Mesothelial cell of epicardium (in vitro differentiated cells): ENCODE measurements at places on chromosomes 7 and 10. TPM values are rescaled to one million over a fixed set of nuclear protein-coding genes. Genes with fewer than 3 reads are reported as not detected.

- DNase-seq = no peak
Observed at GRCh38 chr10:103736763-103737162, 118.6 kb downstream of the SH3PXD2A start.

GRCh38 chr7:42082144-42082543 lies 154.9 kb downstream of the GLI3 start:
- no peak for DNase-seq

DNA sequence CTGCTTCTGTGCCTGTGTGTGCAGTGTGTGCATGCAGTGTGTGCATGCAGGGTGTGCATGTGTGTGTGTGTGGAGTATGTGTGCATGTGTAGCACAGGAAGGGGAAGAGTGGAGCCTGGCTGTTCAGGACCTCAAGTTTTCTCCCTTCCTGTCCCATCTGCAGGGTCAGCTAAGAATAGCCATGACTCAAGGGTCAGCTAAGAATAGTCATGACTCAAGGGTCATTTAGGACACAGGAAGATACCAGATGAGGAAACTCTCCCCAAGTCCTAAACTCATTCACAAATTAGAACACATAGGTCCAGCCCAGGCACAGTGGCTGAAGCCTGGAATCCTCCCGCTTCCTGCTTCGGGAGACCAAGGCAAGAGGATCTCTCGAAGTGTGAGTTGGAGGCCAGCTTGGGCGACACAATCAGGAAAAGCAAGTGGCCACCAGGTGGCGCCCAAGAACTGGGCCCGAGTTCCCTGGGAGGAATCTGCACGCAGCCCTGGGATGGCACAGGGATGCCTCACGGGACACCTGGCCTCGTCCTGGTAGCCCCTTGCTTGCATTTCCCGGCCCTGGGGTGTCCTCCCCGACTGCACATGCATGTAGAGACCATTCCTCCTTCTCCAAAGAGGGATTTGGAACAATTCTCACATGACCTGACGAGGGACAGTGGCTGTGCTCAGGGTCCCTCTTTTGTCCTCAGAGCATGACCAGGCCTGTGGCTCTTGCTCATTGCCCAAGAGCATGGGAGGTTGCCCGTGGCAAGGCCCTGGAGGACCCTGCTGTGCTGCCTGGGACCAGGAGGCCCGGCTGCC lies 21.4 kb upstream of the VOPP1 start:
- DNase-seq = peak; percentile 77

DNA sequence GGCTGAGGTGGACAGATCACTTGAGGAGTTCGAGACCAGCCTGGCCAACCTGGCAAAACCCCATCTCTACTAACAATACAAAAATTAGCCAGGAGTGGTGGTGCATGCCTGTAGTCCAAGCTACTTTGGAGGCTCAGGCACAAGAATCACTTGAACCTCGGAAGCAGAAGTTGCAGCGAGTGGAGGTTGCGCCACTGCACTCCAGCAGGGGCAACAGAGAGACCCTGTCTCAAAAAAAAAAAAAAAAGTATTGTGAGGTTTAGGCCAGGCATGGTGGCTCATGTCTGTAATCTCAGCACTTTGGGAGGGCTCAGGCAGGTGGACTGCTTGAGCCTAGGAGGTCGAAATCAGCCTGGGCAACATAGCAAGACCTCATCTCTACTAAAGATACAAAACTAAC lies 16.0 kb downstream of the TET1 start:
- DNase-seq = no peak

GRCh38 chr10:102444851-102445250 lies 6.5 kb downstream of the C10orf95 start:
- no peak for DNase-seq

DNA sequence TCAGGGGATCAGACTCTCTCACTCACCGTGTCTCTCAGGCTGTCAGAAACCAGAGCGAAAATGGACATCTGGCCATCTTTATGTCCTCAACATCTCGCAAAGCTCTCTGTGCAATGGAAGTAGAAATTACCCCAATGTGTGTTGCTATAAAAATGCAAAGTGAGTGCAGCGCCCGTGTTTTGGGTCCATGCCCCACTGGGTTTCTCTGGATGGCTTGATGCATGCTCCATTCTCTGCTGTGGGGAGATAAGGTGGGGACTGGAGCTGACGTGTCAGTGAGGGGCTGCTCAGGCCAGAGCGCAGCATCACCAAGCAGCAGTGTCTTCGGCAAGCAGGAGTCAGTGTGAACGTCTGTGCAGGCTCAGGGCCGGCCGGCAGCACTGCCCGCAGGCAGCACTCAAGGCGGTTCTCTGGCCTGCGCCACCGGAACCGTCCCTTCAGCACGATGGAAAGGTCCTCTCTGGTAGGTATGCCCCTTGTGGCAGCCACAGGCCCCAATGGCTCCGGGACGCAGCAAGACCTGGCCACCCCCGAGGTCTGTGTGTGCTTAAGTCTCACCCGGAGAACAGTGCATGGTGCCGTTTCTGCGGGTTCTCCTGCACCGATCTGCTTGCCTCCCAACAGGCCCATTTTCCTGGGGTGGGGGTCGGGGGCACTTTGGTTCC lies 30.2 kb downstream of the WDR86 start:
- no peak for DNase-seq

GRCh38 chr10:122464586-122464985 lies 3.2 kb downstream of the HTRA1 start:
- DNase-seq = no peak

DNA sequence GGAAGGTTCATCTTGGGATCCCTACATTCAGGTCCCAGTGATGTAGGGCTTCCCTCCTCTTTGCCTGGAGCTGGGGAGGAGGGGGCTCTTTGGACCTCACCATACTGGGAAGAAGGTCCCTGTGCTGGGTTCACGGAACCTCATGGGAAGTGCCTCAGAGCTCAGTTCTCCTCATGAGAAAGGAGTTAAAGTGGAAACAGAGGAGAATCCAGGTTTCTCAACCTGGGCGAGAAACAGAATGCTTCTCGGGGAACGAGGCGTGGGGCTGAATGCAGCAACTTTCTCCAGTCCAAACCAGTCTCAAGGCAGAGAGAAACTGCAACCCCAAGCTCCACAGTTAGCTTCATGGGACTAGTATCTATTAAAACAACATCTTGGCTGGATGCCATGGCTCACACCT lies 382.7 kb upstream of the FOXK1 start:
- DNase-seq = no peak

DNA sequence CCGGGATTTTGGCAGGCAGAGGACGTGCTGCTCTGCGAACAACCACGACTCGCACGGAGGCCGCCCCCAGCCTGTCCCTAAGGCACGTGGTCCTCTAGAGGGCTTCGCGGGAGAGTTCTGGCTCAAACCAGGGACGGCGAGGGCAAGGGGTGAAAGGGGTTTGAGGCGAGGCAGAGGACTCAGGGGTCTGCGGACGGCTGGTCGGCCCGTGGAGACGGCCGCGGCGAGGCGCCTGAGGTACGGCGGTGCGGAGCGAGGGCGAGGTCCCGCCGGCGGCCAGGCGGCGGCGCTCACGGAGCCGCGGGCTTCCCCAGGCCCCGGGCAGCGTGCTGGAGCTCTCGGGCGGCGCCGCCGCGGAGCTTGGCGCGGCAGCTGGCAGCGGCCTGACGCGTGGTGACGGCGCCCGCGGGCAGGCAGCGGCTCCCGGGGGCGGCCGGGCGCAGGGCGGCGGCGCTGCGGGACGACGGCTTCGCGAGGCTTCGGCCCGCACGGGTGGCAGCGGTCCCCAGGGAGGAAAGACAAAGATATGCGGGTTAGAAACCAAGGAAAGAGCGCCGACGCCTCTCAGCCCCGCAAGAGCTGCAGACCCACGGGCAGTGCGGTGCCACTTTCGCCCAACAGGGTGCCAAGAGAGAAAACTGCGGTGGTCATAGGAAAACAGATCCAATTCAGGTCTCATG lies 44.8 kb downstream of the ZNF800 start:
- DNase-seq = peak; percentile 79

DNA sequence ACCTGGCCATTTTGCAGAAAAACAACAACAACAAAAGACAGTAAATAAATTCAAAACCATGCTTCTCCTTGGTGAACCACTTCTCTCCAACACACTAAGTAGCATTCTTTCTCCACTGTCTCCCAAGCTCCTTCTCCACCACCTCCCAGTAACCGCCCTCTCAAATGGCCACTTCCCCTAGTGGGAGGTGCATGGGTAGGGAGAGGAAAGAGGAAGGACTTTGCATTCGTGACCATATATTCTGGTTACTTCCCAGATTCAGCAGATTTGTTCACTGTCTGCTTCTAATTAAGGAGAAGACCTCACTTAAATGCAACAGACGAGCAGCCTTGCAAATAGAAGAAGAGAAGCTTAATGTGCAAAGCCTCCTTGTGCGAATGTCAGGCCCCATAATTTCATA lies 166.8 kb downstream of the SORCS1 start:
- DNase-seq = no peak

DNA sequence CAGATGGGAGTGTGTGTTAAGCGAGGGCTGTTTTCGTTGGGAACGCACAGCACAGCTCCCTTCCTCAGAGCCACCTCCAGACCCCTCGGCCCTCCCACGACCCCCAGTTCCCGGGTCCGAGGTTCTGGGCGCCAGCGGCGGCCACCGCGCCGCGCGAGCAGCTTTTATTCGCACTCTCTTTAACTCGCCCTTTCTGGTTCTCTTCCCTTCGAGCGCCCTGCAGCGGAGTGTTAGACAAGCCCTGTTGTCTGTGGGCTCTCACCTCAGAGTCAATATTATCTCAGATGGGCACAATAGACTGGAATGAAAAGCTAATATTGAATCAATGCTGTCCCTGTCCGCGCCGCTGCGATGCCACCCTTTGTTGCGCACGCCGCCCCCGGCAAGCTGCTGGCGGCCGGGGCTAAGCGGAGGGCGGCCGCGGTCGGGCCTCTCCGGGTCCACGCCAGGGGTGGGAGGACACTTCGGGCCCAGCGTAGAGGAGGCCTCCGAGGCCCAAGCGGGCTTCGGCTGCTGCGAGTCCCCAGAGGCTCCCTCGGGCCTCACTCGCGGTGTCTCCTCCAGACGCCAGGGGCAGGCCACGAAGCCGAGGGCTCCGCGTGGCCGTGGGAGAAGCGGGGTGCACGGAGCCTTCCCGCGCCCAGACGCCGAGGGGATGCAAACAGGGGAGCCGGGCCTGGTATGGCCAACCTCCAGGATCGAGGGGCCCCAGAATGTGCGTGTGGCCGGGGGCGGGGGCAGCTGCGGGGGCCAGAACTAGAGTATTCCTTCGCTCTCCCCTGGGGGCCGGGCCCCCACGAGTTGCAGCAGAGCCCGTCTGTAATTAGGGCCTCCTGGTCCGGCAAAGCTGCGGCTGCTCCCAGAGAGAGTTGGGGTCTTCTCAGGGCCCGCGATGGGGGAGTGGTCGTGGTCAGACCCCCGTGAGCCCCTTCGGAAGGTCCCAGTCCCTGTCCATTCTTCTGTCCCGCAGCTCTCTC lies 7.9 kb upstream of the EMX2 start:
- DNase-seq = no peak

- no peak for DNase-seq
Observed at GRCh38 chr10:72228318-72228751, 12.3 kb upstream of the ASCC1 start.

DNA sequence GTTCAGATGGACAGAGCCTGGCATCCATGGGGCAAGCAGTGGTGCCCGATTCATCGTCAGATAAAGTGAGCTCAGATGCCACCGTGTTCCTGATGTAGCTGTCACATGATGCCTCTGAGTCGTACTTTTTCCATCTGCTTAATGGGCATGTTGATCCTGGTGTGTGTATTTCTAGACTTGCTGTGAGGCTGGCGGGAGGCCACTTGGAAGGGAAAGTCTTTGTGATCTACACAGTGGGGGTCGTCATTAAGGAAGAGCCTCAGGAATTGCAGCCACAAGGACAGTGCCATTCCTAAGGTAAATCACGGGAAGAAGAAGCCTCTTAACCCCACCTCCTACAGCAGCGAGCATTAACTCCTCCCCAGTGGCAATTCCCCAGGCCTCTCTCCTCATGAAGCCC lies 63.0 kb downstream of the RGS10 start:
- DNase-seq = no peak

DNA sequence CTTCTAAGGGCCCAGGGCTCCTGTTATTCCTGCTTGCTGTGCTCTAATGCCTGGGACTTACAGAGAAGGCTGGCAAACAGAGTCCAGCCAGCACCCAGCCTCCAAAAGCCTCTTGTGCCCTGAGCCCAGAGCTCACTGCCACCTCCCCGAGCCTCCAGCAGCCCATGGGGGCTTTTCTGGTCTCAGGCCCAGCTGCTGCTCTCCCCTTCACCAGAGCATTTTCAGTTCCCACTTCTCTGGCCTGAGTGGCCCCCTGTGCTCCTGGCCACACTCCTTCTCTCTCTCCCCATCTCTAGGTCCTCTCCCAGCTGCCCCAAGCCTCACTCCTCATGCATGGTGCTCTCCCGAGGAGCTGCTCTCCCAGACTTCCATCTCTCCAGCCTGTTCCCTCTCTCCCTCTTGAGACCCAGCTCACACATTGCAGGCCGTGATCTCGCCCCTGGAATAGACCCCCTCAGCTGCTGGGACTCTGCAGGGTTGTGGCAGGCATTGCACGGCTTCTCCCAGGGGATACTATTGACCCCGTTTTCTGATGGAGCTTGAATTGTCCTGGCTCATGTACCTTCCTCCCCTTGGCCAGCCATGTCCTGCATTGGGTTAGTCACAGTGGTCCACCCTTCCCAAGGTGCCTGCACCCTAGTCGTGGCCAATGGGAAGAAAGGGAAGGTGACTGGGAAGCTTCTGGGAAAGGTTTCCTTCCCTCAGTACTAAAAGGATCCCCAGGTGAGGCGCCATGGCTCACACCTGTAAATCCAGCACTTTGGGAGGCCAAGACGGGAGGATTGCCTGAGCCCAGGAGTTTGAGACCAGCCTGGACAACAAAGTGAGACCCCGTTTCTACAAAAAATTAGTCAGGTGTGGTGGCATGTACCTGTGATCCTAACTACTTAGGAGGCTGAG lies 9.0 kb upstream of the RASSF4 start:
- DNase-seq = no peak

DNA sequence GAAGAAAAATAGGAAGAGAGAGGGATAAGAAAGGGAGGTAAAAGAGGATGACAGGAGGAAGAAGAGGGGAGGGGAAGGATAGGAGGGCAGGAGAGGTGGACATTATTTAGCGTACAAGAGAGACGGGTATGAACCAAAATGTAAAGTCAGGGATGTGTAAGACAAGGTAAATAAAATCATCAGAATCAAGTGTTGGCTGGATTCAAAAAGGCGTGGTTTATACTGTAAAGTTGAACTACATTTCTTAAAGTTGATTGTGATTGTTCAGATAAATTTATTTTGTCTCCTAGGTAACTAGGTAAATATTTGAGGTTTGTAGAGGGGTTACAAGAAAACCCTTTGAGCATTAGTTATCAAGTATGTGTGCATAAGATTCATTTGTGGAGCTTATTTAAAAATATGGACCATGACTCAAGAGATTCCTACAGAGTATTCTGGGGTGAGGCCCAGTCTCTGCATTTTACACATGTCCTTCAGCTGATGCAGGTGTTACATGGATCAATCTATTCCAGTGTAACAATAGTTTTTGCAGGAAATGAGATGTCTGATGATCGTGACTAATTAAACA lies 512.1 kb upstream of the MBL2 start:
- DNase-seq = no peak

- DNase-seq = no peak
Observed at GRCh38 chr10:104456802-104457542, 103.3 kb downstream of the CFAP58 start.

TMEM178B gene
- total RNA-seq = 0.11 to 0.31 TPM (median 0.16 TPM) in 3 replicates

SSC4D gene
- 22.4 to 26.2 TPM (median 25.2 TPM) in 3 replicates for total RNA-seq

PALD1 gene
- 4.9 to 5.6 TPM (median 4.9 TPM) in 3 replicates for total RNA-seq

AVPI1 gene
- total RNA-seq = 7.8 to 9.0 TPM (median 7.9 TPM) in 3 replicates

UTF1 gene
- total RNA-seq = not detected in 3 replicates

VSTM2A gene
- total RNA-seq = not detected in 3 replicates

LGI1 gene
- 0.13 to 0.59 TPM in 2 of 3 replicates, not detected in the other for total RNA-seq

RARRES2 gene
- 24.9 to 26.4 TPM (median 26.2 TPM) in 3 replicates for total RNA-seq
